ENCODE measurements at places on chromosomes 7 and 10.

GRCh38 chr10:8181496-8182157, 127.1 kb downstream of the GATA3 start:
- no peak for DNase-seq

DNA sequence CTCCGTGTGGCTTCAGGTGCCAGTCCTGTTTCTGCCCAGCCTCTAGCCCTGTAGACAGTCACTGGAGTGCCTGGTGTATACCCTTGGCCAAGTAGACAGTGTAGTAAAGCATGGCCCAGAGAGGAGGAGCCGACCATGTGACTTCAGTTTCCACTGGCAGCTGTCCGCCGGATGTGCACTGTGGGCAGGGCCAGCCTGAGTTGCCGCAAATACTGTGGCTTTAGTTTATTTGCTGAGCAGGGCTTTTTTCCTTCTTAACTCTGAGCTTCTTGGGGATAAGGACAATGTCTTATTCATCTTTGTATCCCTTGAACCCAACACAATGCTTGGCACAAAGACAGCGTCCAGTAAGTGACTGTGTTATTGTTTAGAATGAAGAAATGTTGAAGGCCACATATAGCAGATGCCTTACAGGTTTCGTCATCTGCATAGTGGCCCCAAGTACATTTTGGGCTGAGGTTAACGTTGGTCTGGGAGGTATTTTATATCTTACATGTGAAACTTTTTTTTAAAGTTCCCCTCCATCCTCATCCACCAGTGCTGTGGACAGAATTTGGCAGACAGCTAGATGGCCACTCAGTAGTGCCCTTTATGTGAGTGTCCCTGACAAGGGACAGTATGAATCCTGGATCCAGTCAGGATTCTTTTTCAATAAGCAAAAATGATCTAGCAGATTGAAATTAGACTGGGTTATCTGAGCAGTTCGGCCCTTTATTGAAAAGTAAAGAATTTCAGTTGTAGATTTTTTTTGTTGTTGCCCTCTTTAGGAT, 40.6 kb downstream of the CYP17A1 start:
- DNase-seq = peak; percentile 36

DNA sequence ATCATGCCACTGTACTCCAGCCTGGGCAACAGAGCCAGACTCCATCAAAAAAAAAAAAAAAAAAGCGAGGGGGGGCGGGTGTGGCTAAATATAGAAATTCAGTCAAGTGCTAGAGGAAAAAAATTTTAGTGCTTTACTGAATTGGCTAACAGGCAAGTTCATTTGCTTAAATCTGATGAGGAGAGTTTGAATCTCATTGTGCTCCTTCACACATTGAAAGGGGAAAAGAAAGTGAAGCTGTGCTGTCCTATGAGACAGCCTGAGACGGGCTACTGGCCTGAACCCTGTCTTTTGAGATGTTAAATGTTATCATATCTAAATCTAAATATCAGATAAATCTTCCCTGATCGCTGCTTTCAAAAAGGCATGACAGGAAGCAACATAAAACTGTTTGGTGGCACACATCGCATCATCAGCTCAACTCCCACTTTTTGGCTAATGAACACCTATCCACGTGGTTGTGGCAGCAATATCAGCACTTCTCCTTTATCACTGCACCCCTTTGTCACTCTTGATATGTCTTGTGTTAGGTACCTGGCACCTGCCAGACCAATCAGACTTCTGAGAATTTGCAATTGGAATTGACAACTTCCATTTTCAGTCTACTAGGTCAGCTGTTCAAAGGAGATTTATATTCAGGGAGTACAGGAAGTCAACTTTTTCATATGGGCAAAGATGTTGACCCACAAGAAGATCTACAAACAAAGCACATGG, 14.0 kb upstream of the IFIT1B start:
- no peak for DNase-seq

DNA sequence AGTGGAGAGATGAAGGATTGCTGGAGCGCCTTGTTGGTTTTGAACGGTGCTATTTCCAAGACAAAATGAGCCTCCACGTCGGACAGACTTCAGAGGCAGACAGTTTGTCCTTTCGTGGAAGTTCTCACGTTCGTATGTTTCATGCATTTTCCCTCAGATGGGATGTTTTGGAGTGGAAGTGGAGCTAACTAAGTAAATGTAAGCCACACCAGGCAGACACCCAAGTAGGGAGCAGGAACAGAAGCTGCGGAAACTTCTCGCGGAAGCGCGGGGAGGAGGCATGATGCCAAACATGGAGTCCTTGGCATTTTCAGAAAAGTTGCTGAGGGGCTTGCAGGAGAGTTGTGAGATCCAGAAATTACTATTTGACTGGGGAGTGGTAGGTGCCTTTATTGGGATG, 145.6 kb upstream of the PRR15 start:
- DNase-seq = no peak
